ENCODE measurements at places on chromosomes 6 and 20. TPM values are rescaled to one million over a fixed set of nuclear protein-coding genes. Genes with fewer than 3 reads are reported as not detected.

GRCh38 chr6:41074692-41075436 is 2.1 kb downstream of the NFYA start:
- DNase-seq = no peak

The FAM83C gene
- not detected for polyA plus RNA-seq

DNA sequence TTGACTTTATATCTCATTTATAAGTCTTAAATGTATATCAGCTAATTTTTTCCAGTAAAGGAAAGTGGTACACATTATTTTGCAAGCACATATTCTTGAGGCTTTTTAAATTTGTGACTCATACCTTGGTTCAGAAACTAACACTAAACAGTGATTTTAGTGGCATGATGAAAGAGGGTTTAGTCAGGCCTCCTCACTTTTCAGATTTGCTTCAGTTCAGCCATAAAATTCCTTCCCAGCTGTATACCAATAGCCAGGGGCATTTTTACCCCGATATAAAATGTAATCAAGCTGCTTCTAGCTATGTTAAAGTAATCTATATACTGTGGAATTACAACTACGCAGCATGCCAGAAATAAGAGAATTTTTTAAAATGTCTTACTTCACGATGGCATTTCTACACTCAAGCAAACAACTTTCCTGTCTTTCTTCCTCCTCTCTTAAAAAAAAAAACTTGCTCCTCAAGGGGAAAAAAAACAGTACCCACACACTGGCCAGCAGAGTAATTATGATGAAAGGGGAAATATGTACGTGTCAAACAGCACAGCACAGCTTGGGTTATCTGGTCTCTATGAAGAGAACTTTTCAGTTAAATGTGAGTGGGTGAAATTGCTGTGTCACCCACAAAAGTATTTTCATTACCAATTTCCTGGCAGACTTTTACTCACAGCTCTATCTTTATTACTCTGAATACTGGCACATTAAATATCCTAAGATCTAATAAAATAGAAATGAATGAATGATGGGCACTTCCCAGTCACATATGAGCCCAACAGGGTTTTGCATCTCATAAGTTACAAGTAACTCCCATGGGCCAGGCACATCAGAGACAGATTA is 244.8 kb upstream of the TENT5A start:
- DNase-seq = no peak

DNA sequence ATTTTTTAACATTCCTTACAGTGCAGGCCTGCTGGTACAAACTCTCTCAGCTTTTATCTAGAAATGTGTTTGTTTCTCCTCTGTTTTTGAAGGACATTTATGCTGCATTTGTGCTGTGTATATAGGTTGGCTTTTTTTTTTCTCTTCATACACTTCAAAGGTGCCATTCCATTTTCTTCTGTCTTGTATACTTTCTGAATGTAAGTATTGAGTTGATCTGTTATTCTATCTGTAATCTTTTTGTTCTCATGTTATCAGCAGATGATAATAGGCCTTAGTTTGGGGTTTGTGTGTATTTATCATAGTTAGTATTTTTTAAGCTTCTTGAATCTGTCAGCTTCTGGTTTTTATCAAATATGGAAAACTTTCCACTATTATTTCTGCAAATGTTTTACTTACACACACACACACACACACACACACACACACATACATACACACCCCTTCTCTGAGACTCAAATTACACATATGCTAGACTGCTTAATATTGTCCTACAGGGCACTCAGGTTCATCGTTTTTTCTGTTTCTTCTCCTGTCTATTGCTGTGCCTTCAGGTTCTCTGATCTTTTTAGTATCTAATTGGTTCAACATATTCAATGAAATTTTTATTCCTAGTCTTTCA is 74.6 kb downstream of the RPP40 start:
- no peak for DNase-seq

The GJA1 gene
- 76.7 TPM for polyA plus RNA-seq

GRCh38 chr6:27888566-27888965 is 23.6 kb downstream of the OR2B2 start:
- no peak for DNase-seq

All from A549 (cell line).